ENCODE measurements at places on chromosomes 1 and 21. TPM values are rescaled to one million over a fixed set of nuclear protein-coding genes. Genes with fewer than 3 reads are reported as not detected.

Gene SPRTN
- total RNA-seq, result 16.0 TPM

Gene OLFML3
- 4.3 TPM for total RNA-seq

Gene LINGO4
- not detected for total RNA-seq

Gene OR10J1
- not detected for total RNA-seq

Gene C8B
- not detected for total RNA-seq

Gene SPRR1B
- total RNA-seq, result not detected

Gene TNFRSF18
- not detected for total RNA-seq

Gene ENAH
- total RNA-seq, result 181 TPM

Gene ALPL
- total RNA-seq, result 16.7 TPM

Gene AMY1C
- not detected for total RNA-seq

Gene CLEC20A
- total RNA-seq, result not detected

Gene EFNA3
- 6.6 TPM for total RNA-seq

Gene SLC25A34
- total RNA-seq, result 2.9 TPM

Gene DMBX1
- total RNA-seq, result not detected

Gene KCND3
- total RNA-seq, result 0.61 TPM

Gene SLC6A9
- total RNA-seq, result 20.9 TPM

Gene SNAPIN
- total RNA-seq, result 52.8 TPM

Gene RNU1-4
- 2,478 TPM for total RNA-seq

Gene BCL2L15
- 0.84 TPM for total RNA-seq

Gene MYBPH
- not detected for total RNA-seq

Gene PALMD
- total RNA-seq, result 0.36 TPM

Gene CYP4Z1
- total RNA-seq, result not detected

Gene PRKCZ
- total RNA-seq, result 10.6 TPM

Gene LHX8
- not detected for total RNA-seq

Gene ADAMTS4
- total RNA-seq, result 4.8 TPM

Gene S100A7A
- not detected for total RNA-seq

Gene IGFN1
- total RNA-seq, result not detected

Gene AIM2
- 3.9 TPM for total RNA-seq

Gene CFAP126
- total RNA-seq, result not detected

Gene ARHGAP29
- 1.5 TPM for total RNA-seq

Gene SLAMF9
- not detected for total RNA-seq

Gene SIM2
- total RNA-seq, result not detected

Gene PTCH2
- total RNA-seq, result 2.0 TPM

Gene CFHR3
- total RNA-seq, result 0.86 TPM

Gene DCST2
- total RNA-seq, result 1.3 TPM

Gene PLPP3
- total RNA-seq, result 21.2 TPM

Gene PDZK1
- total RNA-seq, result 1.0 TPM

Gene KIAA1614
- 3.2 TPM for total RNA-seq

Gene USH2A
- 0.14 TPM for total RNA-seq

Gene OR2L13
- not detected for total RNA-seq

Gene PLEKHN1
- not detected for total RNA-seq

Gene TRPM2
- not detected for total RNA-seq

All from neural crest cell (in vitro differentiated cells).